Stimulated activated CD4-positive, alpha-beta T cell treated with anti-CD3 and anti-CD28 coated beads, Interleukin-1b, Interleukin-23, amount 100 ng/mL, for 48 hours (primary cell): ENCODE measurements at places on chromosomes 12 and 14.
A peak's percentile ranks its signal among the peaks of the same experiment; 100 is the strongest.

- no peak for DNase-seq
Measured at GRCh38 chr12:108479364-108480070, 35.6 kb upstream of the FICD start.

- DNase-seq: no peak
Measured at GRCh38 chr14:104280085-104280901, 141.9 kb downstream of the KIF26A start.

DNA sequence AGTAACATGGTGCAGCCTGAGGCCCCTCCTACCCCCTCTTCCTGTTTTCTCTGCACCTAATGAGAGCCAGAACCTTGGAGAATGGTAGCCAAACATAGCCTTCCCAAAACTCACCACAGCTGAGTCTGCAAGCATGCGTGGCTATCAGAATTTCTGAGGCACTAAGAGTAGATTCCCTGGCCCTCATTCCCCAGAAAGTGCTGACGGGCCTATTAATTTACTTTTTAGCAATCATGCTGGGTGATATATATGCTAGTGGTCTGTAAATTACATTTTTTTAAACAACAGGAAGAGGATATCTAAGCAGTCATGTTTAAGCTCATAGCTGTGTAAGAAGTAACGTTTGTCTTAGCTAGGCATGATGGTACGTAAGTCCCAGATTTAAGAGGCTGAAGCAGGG, 30.4 kb downstream of the KANSL2 start:
- DNase-seq: no peak

DNA sequence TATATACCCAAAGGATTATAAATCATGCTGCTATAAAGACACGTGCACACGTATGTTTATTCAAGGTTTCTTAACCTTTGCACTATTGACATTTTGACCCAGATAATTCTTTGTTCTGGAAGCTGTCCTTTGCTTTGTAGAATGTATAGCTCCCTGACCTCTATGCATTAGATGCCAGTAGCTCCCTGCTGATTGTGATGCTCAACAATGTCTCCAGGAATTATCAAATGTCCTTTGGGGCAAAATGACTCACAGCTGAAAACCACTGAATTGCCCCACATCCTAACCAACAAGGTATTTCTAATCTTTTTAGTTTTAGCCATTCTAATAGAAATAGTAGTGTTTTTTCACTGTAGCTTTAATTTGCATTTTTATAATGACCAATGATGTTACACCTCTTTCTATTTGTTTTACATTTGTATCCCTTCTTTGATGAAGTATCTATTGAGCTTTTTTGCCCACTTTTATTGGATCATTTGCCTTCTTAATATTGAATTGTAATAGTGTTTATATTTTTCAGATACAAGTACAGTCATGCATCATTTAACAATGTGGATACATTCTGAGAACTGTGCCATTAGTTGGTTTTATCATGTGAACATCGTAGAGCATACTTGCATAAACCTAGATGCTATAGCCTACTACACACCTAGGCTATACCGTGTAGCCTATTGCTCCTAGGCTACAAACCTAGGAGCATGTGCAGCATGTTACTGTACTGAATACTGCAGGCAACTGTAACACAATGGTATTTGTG, 10.4 kb upstream of the NOPCHAP1 start:
- no peak for DNase-seq

GRCh38 chr12:96197503-96198272, 3.5 kb downstream of the ELK3 start:
- DNase-seq: no peak

- DNase-seq: no peak
Measured at GRCh38 chr12:115351514-115352077, 667.6 kb upstream of the TBX3 start.

DNA sequence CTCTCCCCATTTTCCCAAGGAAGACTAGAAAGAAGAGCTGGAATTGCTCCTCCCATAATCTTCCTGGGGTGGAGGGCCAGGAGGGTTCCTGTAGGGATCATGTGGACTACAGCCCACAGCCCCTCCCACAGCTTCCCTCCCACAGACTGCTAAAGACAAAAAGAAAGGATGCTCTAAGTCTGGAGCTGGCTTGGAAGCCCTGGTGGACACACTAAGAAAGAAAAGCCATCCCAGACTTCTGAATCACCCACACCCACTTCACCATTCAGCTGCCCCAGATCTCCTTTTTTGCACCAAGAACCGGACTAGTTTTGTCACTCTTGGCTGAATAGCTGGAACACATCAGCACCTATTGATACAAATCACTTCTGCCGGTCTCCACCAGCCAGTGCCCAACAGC, 56.8 kb upstream of the PLXNC1 start:
- DNase-seq: no peak

DNA sequence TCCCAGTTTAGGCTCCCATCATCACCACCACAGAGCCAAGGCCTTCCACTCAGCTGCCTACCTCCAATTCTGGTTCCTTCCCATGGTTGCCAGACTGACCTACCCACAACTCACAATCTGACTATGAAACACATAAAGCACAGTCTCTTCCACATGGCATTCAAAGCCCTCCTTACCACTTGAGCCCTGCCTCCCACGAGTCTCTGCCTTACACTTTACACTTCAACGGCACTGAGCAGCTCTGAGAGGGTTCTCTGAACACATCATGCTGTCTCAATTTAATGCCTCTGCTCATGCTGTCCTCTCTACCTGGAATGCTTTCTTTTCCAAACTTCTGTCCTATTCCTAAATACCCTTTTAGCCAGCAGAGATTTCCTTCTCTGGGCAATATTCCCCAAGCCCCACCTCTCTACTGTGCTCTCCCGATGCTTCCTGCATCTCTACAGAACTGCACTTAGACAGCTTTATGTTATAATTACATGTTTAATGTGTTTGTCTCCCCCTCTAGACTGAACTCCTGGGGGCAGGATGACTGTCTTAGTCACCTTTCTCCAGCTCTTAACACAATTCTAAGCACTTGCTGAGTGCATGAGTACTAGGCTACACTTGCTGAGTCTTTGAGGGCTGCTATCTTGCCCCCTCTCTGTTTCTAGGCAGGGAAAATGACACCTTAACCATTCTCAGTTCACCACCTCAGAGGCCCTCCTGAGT, 23.5 kb downstream of the FMNL3 start:
- no peak for DNase-seq

- no peak for DNase-seq
Measured at GRCh38 chr12:42015051-42015461, 129.6 kb downstream of the GXYLT1 start.

- DNase-seq: no peak
Measured at GRCh38 chr14:70283156-70283555, 76.3 kb downstream of the COX16 start.

DNA sequence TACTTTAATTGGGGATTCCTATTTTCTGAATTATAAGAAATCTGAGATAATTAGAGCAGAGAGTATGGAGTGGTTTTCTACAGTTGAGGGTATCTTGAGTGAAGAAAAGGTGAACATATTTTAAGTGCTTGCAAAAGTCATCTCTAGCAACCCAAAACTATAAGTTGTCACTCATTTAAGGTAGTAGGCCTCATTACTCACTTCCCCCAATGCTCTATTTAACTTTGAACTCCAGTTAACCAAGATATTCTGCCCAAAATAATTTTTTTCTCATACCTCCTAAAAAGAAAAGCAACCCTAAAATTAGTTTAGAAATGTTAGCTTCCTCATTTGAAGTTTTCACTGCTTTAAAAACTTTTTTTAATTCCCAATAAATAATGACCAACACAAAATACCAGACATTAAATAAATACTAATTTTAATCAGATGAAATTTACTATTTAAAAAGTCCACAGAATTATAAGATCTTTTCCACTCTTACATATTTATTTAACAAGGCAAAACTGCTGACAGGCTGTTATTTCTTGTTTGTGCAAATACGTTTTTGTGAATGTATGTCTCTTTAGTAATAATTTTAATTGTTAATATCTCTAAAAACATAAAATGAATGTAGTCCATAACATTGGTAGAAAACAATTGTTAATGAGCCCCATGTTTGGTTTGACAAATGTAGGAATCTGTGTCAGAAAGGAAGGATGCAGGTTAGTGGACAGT, 47.8 kb downstream of the VRK1 start:
- DNase-seq: no peak

- DNase-seq: no peak
Measured at GRCh38 chr12:76417116-76417515, 68.9 kb upstream of the BBS10 start.

DNA sequence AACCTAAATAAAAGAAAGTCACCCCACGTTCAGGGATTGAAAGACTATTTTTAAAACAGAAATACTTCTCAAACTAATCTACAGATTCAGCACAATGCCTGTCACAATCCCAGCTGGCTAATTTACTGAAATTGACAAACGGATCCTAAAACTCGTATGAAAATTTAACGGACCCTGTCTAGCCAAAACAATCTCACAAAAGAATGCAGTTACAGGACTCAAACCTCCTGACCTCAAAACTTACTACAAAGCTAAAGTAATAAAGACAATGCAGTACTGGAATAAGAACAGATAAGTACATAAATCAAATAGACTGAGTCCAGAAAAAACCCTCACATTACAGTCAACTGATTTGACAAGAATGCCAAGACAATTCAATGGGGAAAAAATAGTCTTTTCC, 48.8 kb downstream of the IPO8 start:
- DNase-seq: no peak

DNA sequence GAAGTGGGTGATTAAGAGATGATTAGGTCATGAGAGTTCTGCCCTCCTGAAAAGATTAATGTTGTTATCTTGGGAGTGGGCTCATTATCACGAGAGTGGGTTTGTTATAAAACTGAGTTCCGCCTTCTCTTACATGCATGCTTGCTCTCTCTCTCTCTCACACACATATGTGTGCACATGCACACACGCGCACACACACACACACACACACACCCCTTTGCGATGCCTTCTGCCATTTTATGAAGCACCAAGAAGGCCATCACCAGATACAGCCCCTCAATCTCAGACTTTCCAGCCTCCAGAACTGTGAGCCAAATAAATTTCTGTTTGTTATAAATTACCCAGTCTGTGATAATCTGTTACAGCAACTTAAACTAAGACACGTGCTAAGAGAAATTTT, 5.7 kb upstream of the SLC41A2 start:
- DNase-seq: no peak

GRCh38 chr14:96584199-96584906, 82.2 kb downstream of the PAPOLA start:
- DNase-seq: peak; percentile 21

DNA sequence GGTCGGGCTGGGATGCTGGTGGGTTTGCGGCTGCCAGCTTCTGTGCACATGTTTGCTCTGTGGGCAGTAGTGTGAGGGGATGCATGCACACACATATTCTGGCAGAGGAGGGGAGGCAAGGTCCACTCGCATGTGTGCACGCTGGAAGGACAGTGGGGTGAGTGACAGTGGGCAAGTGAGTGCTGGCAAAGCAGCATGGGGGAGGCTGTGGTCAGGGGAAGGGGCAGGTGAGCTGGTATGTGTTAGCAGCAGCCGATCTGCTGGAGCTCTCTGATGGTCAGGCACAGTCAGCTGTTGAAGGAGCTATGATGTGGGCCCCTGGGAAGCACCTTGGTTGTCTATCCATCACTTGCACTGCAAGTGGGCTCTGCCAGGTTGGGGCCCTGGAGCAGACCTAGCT, 170.3 kb downstream of the NTS start:
- no peak for DNase-seq

DNA sequence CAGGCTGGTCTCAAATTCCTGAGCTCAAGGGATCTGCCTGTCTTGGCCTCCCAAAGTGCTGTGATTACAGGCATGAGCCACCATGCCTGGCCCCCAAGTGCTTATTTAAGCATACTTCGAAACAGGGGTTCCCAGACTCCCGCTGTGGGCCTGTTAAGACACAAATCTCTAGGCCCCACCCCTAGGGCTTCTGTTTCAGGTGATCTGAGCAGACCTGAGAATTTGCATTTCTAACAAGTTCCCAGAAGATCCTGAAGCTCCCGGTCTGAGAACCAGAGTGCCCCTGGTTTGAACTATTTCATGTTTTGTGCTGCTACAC, 25.0 kb downstream of the GCH1 start:
- no peak for DNase-seq

- DNase-seq: peak; percentile 55
Measured at GRCh38 chr12:66776974-66777373, 98.1 kb upstream of the GRIP1 start.

- no peak for DNase-seq
Measured at GRCh38 chr14:68394764-68395143, 398.1 kb downstream of the ZFP36L1 start.

DNA sequence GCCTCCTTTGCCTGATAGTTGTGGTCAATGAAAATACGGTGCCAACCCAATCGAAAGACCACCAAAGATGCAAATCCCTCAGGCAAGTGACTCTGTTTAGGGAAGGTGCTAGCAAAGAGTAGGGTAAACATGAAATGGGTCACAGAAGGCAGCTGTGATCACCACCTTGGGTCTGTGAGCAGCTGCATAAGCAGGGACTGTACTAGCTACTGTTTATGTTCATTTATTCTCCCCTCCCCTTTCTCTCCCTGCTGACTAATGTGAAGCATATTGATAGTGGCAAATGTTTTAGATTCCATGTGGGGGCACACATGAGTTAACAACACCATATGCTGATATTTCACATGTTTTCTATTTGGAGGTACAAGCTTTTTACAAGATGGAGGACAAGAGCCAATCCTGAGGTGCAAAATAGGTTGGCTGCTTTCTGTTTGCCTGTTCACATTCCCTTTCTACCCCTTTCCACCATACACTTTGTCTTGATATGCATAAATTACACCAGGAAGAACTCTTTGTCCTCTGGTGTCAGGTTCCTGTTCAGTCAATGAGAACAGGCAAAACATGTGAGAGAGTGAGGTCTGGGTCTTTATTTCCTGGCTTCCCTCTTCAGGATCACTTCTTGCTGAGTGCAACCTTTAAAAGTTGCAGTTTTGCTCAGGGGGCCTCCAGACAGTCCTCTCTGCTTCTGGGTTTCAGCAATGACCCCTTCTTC, 71.1 kb downstream of the AVPR1A start:
- DNase-seq: no peak

DNA sequence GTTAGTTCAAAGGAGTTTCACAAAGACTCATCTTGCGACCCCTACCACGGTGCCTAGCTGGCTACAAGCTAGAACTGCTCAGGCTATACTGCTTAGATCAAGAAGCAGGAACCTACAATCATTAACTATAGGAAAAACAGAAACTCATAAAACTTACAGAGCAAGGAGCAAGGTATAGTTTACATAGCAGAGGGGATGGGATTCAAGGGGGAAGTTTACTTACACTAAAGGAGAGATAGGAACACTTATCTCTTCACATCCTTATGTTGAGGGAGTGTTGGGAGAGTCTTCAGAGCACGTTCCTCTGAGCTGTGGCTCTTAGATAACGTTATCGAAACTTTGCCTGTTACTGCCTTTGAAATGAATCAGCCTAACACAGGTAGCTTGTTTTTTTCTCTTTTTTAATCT, 58.1 kb downstream of the FSCB start:
- no peak for DNase-seq

- no peak for DNase-seq
Measured at GRCh38 chr12:53749986-53750811, 1.6 kb downstream of the CISTR start.
